Activated CD4-positive, alpha-beta T cell treated with anti-CD3 and anti-CD28 coated beads for 24 hours (primary cell): ENCODE measurements at places on chromosomes 3 and 15.

- DNase-seq: no peak
These were observed 1.2 kb downstream of the CLSTN2 start for GRCh38 chr3:139935866-139936817.

GRCh38 chr3:186664119-186664495 lies 1.7 kb upstream of the HRG start:
- no peak for DNase-seq

DNA sequence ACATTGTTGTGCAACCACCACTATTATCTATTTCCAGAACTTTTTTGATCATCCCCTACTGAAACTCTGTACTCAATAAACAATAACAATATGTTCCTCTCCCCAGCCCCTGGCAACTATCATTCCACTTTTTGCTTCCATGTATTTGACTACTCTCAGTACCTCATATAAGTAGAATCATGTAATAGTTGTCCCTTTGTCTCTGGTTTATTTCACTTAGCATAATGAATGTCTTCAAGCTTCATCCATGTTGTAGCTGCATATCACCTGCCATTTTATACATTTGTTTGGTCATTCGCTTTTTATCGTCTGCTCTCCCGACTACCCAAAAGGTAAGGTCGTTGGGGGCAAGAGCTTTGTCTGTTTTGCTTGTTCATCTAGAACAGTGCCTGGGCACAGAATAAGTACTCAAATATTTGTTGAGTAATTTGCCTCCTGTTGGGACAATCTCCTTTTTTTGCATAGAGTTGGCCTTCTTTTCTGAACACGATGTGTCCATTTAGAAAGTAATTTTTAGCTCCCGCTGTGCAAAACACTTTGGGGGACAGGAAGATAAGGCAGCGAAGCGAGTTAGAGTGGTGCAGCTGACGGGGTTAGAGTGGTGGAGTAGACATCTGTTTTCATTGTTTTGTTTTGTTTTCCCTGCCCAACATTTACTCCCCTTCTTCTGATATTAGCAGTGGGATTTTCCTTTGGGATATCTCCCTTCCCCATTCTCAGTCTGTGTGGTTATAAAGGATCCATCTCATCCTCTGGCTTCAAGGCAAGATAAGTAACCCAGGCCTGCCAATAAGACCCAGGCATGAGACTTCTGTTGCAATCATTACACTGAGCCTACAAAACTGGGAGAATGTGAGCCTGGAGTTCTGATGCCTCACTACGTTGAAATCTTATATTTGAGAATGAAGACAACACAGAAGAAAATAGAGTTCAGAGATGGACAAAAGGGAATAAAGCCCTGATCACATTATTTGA lies 83.4 kb upstream of the RNU6-1 start:
- DNase-seq: no peak

DNA sequence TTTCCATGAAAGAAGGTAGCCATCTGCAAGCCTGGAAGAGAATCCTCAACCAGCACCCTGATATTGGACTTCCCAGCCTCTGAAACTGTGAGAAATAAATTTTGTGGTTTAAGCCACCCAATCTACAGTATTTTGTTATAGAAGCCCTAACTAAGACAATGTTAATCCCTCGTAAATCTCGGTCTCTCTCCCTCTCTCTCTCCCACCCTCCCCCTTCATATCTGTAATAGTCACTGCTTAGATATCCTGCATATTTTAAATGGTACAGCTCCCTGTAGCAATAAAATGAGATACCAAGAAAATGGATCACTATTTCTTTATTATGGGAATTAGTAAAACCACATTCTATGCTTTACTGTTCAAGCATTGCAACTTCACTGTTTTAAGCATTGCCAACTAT lies 21.0 kb upstream of the FAM174B start:
- no peak for DNase-seq

DNA sequence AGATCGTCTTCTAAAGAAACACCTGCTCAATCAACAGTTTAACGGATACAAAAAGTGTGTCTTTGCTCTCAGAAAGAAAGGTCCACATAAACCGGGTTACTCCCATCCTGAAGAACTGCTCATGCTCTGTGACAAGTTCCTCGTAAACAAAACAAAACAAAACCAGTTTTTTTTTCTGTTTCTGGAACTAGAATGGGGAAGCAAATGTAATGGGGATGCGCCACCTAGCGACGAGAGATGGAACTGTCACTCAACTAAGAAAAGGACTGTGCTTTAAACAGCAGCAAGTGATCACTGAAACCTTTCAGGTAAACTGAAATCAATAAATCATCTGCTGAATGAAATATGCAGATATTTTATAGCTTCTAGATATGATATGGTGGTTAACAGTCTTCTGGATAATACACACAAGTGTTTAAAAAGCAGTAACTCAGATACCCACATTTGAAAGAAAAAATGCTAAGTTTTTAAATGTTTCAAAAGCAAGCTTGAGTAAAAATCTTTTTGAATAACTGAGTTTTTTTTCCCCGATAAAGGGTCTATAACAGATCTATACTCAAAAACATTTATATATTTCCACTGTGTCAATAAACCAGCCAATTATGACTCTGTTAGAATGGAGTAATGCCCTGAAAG lies 10.9 kb downstream of the TM2D3 start:
- DNase-seq: peak; percentile 60

DNA sequence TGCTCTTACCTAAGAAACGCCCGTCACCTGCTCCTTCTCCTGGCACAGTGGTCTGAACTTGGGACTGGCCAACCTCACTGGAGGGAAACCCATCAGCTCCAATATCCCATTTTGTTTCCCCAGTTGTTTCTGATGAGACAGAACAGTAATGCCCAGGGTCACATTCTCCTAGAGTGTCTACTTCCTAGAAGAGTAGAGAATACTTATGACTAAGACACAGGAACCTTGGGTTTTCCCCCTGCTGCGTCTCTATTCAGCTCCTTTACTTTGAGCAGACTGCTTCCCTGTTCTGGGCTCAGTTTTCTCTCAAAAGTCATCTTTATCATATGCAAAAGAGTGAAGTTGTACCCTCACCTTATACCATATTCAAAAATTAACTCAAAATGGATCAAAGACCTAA lies 79.4 kb downstream of the POLR2M start:
- no peak for DNase-seq

GRCh38 chr3:94460931-94461330 lies 398.1 kb downstream of the NSUN3 start:
- DNase-seq: no peak

DNA sequence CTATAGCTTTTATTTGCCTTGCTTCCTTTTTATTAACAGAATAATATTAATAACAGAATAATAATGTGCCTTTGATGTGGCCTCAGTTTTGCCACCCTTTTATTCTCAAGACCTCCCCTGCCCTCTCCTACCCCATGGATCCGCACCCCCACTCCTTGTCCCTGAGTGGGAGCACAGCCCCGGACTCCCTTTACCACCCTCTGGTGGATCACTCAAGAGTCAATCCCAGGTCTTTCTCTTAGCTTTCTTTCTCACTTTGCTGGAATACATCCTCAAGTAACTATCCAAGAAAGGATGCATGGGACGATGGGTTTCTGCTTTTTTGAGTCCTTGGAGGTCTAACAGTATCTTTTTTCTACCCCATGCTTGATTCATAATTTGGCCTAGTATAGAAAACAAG lies 63.4 kb downstream of the KLF13 start:
- DNase-seq: no peak

GRCh38 chr3:114221165-114221880 lies 16.1 kb downstream of the ZNF80 start:
- peak; percentile 27 for DNase-seq

GRCh38 chr15:50192926-50193620 lies 11.1 kb downstream of the SLC27A2 start:
- DNase-seq: no peak

- DNase-seq: no peak
These were observed 26.8 kb upstream of the CHRM5 start for GRCh38 chr15:33941279-33942063.

DNA sequence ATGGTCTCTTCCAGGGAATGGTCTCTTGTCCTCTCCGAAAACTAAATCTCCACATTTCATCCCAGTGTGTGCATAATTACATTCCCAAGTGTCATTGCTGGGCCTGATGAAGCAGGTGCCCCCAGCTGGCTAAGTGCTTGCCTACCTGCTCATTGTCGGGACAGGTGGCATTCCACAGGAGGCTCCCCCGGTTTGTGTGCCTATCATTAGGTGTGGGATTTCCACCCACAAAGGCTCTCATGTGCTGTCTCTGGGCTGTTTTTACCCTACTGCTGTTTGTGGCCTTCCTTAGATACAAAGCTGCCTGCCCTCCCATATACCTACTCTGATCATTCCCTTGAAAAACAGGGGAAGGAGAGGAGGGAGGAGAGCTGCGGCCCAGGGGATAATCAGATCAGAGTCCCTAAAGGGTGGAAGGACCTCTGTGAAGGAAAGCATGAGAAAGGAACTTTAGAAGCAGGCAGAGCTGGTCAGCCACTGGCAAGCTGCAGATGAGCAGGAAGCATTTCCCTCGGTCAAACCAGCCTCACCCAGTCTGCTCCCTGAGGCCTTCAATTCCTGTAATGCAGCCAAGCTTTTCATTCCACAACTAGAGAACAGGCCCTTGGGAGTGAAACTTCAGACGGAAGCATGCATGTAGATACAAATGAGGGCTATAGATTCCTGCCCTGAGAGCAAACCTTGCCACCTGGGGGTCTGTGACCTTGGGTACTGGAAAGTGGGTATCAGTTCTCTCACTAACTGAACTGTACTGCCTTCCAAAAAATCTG lies 60.7 kb upstream of the HEG1 start:
- no peak for DNase-seq

DNA sequence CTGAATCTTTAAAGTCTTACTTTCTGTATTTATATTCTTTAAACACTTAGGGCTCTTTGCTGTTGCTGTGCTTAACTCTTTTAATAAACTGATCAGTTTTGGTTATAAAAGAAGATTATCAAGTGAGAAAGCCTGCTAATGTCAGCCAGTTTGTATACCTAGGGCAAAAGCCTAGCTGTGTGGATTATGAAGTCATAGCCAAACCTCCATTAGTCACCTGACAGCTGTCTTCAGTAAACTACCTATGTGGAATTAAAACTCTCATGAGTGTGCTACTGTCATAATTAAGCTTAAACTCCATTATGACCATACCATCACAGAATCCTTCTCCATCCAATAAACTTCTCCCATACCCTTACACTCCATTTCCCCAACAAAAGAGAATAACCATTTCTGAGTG lies 762.7 kb downstream of the NTRK3 start:
- no peak for DNase-seq

DNA sequence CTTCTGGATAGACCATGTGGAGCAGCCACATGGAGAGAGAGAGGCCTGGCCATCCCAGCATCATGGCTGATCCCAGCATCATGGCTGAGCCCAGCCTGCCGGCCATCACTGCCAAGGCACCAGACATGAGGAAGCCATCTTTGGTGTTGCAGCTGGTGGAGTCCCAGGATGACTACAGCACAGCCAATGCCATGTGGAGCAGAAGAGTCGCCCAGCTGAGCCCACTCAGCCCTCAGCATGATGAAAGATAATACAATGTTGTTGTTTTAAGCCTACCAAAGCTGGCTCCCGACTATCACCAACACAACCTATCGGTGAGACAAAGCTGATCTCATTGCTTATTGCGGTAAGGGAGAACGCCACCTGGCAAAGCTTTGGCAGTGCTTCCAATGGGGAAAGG lies 18.4 kb downstream of the HES1 start:
- DNase-seq: no peak

DNA sequence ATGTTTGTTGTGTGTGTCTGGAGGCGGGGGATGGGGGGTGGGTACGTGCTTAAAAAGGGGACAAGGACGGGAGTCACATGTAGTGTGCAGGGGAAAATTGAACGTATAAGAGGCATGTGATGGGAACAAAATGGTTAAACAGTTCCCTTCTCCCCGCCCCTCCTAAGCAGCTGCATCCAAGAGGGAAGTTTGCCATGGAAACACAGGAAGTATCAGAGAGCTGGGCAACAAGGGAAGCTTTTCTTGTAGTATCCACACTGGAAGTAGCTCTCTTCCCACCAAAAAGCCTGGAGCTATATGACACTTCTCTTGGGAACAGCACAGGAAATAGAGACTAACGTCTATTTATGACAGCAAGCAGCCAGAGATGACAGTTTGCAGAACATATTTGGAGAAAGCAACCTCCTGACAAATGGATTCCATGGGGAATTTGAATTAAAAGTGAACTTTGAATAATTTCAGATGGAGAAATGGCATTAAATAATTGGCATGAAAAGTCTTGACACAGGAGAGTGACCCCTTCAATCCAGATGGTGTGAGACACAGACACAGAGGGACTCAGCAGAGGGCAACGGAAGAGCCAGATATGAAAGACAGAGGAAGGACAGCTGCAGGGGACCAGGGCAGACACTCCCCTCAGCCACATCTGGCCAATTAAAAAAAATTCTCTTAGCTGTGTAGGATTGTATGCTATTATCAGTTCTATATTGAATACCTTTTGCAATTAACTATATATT lies 294.2 kb upstream of the TBL1XR1 start:
- DNase-seq: no peak

GRCh38 chr3:125051715-125052581 lies 3.8 kb downstream of the HEG1 start:
- peak; percentile 48 for DNase-seq

DNA sequence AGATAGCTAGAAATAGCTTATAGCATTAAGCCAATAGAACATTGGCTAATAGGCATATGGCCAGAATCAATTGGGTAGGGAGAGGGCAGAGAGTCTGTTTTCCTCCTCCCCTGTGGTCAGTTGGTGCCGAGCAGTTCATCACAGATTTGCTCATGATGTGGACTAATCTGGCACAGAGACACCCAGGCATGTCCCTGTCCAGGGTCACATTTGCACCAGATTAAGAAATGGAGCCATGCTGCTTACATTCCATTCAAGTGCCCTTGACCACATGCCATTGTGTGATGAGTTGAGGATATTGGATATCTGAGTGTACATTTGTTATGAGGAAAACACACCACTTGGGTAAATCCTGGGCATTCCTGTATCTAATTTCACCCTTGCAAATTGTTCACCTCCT lies 53.4 kb downstream of the USP13 start:
- DNase-seq: no peak

GRCh38 chr3:137012097-137012501 lies 54.3 kb downstream of the IL20RB start:
- no peak for DNase-seq

DNA sequence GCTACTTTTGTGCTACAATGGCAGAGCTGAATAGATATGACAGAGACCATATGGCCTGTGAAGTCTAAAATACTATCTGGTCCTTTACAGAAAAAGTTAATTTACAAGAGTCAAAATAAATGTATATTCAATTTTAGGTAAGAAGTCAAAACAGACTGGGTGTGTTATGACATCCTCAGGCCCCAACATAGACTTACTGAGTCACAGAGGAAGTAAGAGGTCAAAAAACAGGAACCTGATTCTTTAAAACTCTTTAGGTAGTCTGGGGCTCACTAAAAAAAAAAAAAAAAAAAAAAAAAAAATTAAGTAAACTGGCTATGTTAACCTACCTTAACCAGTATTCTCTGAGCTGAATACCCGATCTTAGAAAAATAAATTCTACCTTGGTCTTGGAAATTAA lies 13.1 kb downstream of the DNAAF4 start:
- DNase-seq: no peak
